Fibroblast of villous mesenchyme (primary cell): ENCODE measurements at places on chromosomes 4 and X.

GRCh38 chrX:147322496-147322895 lies 508.0 kb upstream of the CXorf51A start:
- no peak for DNase-seq

DNA sequence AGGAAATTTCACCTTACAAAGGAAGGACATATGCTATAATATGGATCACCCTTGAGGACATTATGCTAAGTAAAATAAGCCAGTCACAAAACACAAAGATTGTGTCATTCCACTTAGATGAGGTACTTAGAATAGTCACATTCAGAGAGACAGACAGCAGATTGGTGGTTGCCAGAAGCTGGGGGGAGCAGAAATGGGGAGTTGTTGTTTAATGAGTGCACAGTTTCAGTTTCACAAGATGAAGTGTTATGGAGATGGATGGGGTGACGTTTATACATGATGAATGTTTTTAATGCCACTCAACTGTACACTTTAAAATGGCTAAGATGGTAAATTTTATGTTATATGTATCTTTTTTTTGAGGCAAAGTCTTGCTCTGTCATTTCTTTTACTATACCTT lies 14.8 kb upstream of the SPON2 start:
- DNase-seq = peak; percentile 68

GRCh38 chr4:140755774-140756318 lies 339 bp downstream of the TBC1D9 start:
- DNase-seq = no peak

DNA sequence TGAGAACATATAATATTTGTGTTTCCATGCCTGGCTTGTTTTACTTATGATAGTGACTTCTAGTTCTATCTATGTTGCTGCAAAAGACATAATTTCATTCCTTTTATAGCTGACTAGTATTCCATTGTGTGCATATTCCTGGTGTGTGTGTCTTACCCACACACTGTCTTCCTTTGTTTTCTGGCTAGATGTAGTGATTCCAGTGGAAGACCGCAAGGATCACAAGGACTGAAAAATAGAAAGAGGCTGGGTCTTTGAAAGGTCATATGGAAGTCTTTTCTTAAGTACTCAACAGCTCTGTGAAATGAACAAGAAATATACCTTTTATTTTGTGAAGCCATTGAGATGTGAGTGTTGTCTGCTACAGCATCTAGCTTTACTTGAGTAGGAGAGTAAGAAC lies 29.4 kb upstream of the TAB3 start:
- DNase-seq = no peak

DNA sequence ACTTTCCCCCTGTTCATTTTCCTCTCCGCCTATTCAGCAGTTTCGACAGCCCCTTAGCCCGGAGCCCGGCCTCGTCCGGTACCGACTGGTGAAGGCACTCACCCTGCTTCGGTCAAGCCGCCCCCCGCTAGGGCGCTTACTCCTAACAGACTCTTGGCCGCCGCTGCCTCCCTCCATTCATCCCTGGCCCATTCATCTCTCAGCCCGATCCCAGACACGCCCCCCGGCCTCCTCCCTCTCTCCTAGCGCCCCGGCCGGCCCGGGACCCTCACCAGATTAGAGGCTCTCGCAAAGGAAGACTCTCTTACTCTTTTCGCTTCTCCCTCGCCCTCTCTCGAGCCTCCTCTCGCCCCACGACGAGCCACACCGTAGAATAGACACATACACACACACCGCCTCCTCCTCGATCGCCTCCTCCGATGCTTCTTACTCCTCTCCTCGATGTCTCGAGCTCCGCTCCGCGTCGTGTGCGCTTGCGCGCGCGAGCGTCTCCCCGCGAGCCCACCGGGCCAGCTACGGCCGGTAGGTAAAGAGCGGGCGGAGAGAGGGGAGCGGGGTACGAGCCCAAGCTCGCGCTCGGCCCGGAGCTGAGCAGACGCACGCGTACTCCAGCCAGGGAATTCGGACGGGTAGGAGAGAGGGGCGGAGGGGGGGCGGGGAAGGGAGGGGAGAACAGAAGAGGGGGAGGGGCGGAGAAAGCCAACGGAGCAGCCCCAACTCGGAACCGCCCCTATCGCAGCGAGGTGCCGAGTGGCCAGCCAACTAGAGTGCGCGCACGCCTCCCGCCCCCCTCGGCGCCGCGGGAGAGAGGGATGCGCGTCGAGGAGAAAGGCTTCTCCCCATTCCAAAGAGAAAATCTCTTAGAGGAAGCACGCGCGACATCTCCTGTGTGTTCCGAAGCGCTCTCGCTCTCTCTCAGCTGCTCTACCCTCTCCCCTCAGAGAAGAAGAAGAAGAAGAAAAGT lies at the start of gene WNK3:
Gene WNK3 (minus strand): TSS at position 633 of the 964 bp plus-strand sequence.
- peak; percentile 49 for DNase-seq

DNA sequence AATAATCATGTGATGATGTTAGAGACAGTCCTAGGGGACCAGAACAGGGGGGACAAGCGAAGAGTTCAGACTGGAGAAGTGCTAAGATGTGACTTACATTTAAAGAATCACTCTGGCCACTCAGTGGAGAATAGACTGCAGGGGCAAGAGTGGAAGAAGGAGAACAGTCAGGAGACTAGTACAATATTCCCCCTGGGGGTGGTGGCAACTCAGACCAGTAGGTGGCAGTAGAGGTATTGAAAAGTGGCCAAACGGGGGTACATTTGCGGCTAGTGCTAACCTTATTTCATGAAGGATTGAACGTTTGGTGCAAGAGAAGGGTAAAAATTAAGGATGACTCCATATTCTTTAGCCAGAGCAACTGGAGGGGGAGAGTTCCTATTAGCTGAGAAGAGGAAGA lies 2.7 kb upstream of the BMX start:
- DNase-seq = peak; percentile 44
